ENCODE measurements at places on chromosomes 7 and 10.

DNA sequence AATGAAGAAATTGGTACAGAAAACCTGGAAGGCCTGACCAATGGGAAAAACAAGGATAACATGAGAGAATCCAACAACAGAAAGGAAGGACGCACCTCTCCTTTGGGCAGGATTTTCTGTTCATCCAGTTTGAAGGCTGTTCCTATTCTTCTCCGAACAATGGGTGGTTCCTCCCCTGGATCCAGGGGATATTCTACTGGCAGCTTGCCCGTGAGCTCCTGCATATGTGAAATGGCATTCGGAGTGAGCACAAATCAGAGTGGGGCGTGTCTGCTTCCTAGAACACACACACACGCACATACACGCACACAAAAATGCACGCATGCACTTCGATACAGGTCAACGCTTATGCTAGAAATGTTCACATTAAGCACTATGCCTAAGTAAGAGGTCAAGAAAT, 83.5 kb downstream of the PRPF18 start:
- DNase-seq: no peak

GRCh38 chr7:38178695-38179344, 775 bp downstream of the STARD3NL start:
- no peak for DNase-seq

- DNase-seq: no peak
Observed at GRCh38 chr7:18762189-18762588, 266.6 kb downstream of the HDAC9 start.

GRCh38 chr10:71308244-71308643, 10.8 kb upstream of the SLC29A3 start:
- DNase-seq: no peak

GRCh38 chr7:149145031-149145845, 2.0 kb upstream of the ZNF398 start:
- DNase-seq: no peak

DNA sequence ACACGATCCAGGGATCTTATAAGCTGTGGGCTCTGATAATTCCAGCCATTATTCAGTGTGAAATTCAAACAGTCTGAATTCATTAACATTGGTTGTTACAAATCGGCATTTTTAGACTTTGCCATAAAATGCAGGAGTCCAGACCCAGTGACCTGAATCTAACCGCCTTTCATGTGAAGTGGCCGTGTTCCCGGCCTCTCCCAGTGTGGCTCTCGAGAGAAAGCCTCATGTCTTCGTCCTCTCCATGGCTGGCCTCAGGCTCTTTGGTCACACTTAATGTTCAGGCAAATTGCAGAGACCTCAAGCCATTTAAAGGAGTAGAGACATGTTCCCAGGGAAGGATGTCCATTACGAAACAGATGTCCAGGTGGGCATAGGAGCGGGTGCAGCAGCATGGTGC, 59.3 kb downstream of the CTBP2 start:
- DNase-seq: no peak

GRCh38 chr7:100894860-100895700, 608 bp downstream of the ACHE start:
- peak; percentile 57 for DNase-seq
